ENCODE measurements at places on chromosomes 2 and 18. TPM values are rescaled to one million over a fixed set of nuclear protein-coding genes. Genes with fewer than 3 reads are reported as not detected.

GRCh38 chr2:99772591-99773331 lies 282.9 kb upstream of the REV1 start:
- DNase-seq, result no peak

- no peak for DNase-seq
Measured at GRCh38 chr2:160666154-160667060, 172.8 kb upstream of the RBMS1 start.

DNA sequence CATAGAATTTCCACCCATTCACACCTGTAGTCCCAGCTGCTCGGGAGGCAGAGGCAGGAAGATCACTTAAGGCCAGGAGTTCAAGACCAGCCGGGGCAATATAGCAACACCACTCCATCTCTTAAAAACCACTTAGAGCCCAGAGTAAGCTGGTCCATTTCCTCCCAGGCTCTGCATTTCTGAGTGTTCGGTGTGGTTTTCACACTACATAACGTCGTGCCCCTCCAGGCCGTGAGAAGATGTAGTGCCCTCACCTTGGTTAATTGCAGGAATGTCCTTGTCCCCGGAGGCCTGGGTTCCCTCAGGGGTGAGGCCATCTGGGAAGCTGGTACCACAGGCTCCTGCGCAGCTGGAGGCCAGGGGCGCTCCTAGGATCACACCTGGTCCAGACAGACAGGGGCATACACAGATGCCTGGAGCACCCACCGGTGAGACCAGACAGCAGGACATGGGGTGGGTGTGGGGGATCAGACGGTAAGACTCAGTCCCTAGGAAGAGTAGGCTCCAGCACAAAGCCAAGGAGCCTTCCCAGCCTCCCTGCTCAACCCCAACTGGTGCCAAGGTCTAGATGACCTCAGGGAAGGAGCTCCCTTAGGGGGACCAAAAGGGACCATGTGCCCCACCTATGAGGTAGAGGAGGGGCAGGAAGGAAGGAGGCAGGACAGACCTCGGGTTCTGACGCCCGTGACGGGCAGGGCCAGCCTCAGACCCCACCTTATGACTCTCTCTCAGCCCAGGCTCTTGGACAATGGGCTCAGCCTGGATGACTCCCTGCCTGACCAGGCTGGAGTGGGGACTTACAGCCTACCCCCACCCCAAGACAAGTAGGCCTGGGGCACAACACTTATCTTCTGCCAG lies 752 bp downstream of the ASTL start:
- DNase-seq, result no peak

Gene RHOB
- 1,049 TPM for total RNA-seq

DNA sequence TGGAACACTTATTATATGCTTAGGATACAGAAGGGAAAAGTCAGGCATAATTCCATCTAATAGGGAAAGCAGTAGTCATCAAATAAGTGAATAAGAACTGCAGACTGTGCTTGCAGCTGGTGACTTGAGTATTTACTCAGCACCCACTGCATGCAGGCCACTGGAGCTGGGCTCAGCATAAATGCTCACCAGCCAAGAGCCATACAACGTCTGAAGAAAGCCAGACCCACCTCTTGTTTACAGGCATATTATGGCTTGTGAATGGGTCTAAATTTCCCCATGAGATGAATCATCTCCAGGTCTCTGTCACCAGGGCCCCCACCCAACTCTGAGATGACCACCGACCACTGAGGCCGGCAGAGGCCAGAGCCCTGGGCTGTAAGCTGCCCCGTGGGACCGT lies 123.8 kb upstream of the PKDCC start:
- no peak for DNase-seq

Gene VWC2L
- not detected for total RNA-seq

DNA sequence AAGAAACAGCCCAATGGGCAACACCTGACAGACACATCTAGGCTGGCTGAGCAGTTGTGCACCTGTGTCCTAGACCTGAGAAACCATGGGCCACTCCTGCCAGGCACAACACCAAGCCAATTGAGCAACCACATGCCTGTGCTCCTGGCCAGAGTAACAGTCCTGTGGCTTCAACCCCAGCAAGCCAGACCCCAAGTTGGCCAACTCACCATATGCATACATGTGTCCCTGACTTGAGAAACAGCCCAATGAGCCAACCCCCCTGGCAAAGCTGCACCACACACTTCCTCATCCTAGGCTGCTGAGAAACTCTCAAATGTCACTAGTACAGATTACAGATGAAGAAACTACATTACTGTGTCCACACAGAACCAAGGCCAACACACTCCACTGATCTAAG lies 36.6 kb downstream of the USP34 start:
- DNase-seq, result no peak

Gene TPO
- total RNA-seq, result 3.0 TPM

DNA sequence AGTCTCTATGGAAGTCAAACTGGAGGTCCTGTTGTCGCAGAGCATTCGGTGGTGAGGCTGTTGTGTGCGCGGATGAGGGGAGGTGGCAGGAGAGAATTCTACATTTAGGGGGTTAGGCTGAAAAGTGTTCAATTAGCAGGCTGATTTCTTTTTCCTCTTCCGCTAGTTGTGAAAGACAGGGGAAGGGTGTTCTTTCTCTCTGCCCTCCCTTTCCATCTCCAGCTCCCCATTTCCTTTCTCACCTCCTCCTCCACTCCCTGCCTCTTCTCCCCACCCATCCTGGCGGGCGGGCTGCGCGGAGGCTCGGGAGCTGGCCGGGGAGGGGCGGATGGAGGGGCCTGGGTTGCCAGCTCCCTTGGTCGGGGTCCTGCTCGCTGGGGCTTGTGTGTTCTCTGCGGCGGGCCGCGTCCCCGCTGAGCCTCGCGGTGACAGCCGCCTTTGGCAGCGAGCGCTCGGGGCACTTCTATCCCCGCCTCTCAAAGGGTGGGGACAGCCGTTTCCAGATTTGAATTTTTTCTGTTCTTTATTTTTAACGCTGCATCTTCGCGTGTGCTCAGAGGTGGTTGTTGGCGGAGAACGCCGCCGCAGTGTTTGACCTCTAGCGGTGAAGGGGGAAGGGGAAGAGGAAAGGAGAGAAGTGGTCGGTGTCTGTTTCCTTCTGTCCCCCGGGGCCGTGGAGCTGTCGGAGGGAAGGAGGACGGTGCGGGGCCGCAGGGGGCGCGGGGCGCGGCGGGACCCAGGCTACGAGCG lies 3.6 kb downstream of the SOX11 start:
- DNase-seq, result no peak

Gene ST6GAL2
- 0.79 TPM for total RNA-seq

Gene CHRNG
- not detected for total RNA-seq

Gene FOXI3
- total RNA-seq, result not detected

- no peak for DNase-seq
Measured at GRCh38 chr2:137888845-137889244, 75.4 kb upstream of the HNMT start.

GRCh38 chr2:154600927-154601494 lies 97.5 kb upstream of the KCNJ3 start:
- DNase-seq, result no peak

- no peak for DNase-seq
Measured at GRCh38 chr18:31791817-31792579, 31.3 kb upstream of the SLC25A52 start.

GRCh38 chr18:44286049-44286448 lies 394.6 kb upstream of the SETBP1 start:
- DNase-seq, result no peak

- no peak for DNase-seq
Measured at GRCh38 chr2:197255543-197255942, 55.0 kb downstream of the ANKRD44 start.
